ENCODE measurements at places on chromosomes 11 and 22.
A peak's percentile ranks its signal among the peaks of the same experiment; 100 is the strongest.

DNA sequence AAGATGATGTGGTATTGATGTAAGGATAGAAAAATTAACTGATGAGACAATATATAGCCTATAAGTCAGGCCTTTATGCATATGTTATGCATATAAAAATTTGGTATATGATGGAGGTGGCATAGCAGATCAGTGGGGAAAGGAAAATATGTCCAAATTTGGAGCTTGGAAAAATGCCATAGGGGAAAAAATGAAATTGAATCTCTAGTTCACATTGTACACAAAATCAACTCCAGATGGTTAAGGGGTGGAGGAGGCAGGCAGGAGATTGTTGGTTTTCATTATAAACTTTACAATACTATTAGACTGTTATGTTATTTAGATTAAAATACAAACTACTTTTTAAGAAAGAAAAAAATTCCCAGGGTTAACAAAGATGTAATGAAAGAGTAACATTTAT, 15.1 kb upstream of the CD3E start:
- DNase-seq: peak; percentile 9

DNA sequence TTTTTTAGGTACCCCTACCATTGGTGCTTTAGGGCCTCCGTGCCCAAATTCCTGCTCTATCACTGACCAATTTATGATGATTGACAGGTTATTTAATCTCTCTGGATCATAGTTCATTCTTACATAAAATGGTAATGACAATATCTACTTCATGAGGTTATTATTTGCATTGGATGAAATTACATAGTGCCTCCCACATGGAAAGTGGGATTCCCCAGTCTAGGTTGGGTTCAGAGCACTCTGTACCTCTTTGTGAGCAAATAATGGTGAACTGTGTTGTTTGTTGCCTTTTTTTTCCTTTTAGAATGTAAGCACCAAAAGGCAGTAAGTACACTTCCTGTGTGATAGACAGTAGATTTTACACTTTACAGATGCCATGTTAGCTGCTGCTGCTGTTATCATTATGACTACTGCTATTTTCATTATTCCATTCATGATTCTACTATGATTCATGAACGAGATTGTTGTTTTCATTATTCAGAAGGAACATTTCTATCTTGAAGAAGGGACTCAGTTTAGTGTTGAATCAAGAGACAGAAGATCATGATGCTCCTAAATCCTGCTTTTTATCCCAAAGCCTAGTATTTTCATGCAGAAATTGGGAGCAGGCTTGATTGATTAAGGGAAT, 100.8 kb downstream of the ALX4 start:
- DNase-seq: no peak

DNA sequence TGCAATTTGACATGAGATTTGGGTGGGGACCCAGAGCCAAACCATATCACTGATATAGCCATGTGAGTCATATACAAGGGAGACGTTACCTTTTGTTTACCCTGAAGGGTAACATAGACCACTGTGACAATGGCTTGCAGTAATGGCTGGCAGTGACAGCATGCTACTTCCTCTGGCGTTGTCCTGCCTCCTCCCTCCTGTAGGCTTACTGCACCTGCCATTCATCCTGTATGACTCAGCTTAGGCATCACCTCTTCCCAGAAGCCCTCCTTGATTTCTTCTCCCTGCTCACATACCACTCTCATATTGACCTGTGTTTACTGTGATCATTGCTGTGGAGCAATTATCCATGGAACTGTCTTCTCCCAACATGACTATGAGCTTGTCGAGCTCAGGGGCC, 12.0 kb upstream of the PVALB start:
- DNase-seq: no peak

DNA sequence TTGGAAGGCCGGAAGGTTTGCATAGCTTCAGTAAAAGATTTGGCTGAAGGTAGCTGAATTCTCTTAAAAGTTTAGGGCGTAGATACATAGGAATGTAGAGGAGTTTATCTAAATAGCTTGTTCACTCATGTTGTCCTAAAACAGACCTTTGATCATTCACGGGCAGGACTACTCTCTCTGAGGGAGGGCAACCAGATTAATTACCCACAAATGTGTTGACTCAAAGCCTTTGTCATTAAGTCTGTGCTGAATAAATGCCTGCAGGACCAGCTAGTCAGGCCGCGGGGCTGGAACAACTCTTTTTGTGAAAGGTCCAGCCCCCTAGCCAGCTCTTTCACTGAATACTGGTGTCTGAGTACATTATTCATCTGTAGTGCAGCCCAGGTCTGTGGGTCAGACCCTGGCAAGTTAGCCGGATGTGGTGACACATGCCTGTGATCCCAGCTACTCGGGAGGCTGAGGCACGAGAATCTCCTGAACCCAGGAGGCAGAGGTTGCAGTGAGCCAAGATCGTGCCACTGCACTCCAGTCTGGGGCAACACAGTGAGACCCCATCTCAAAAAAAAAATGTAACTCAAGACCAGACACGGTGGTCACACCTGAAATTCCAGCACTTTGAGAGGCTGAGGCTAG, 2.8 kb upstream of the FADD start:
- no peak for DNase-seq

- DNase-seq: no peak
Observed at GRCh38 chr11:60878245-60879101, 11.1 kb downstream of the ZP1 start.

- DNase-seq: no peak
Observed at GRCh38 chr11:44529895-44530412, 35.5 kb upstream of the CD82 start.

DNA sequence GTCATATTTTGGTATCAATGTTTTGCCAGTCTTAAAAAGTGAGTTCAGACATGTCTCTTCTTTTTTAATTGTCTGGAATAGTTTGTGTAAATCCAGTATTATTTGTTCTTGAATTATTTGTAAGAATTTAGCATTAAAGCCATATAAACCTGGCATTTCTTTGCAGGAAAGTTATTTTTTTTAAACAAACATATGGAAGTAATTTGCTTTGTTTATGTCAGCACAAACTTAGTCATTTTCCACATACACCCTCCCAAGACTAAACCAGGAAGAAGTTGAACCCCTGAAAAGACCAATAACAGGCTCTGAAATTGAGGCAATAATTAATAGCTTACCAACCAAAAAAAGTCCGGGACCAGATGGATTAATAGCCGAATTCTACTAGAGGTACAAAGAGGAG, 9.1 kb upstream of the CCDC81 start:
- DNase-seq: peak; percentile 24

DNA sequence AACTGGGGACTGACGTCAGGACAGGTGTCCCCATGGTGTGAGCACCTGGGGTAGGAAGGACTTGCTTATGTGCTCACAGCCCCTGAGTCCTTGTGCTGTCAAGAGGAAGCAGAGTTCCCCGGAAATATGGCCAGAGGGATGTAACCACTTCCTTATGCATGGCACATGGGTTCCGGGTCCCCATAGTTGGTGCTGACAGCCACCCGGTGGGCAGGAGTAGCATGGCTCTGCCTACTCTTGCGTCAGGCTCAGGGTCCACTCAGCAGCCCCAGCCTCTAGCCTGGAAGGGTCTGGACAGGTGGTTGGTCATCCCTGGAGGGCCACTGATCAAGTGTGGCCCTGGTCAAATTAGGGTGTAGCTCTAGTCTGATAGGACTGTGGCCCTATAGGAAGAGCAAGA, 42.8 kb upstream of the CCND1 start:
- DNase-seq: no peak

DNA sequence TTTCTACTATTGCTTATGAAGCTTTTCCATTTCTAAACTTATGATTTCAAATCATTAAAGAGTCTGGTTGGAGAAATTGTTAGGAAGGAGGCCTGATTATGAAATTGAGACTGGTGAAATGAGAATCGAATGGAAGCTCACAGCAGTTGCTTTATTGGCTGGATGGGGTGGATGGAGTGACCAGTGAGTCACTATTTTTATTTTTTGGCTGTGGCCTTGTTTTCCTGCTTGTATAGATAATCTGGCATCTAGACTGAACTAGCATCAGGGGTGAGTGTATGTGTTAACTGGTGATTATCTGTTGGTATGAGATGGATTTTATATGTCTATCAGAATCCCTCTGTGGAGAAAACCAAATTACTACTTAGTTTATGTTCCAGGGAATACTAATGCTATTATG, 36.2 kb downstream of the UVRAG start:
- DNase-seq: no peak

GRCh38 chr11:32121012-32121411, 30.1 kb downstream of the RCN1 start:
- no peak for DNase-seq

GRCh38 chr11:120271672-120272071, 31.7 kb downstream of the POU2F3 start:
- no peak for DNase-seq

GRCh38 chr11:126104420-126104819, 41.8 kb upstream of the CDON start:
- DNase-seq: no peak

GRCh38 chr11:31799435-31800397, 11.4 kb downstream of the PAX6 start:
- no peak for DNase-seq

DNA sequence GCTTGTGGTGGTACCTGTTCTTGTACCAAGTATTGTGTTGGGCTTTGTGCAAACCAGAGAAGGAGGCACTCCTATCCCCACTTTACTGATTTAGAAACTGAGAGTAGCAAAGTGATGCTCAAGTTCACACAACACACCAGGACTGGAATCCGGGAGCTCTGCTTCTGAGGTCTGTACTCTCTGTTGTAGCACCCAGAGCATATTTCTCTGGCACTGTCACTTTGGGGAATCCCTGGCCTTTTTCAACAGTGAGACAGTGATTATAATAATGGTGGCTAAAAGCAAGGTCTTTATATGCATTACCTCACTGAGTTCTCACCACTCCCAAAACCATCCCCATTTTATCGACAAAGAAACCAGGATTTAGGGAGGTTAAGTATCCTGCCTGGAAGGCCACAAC, 362.4 kb downstream of the TENM4 start:
- no peak for DNase-seq

DNA sequence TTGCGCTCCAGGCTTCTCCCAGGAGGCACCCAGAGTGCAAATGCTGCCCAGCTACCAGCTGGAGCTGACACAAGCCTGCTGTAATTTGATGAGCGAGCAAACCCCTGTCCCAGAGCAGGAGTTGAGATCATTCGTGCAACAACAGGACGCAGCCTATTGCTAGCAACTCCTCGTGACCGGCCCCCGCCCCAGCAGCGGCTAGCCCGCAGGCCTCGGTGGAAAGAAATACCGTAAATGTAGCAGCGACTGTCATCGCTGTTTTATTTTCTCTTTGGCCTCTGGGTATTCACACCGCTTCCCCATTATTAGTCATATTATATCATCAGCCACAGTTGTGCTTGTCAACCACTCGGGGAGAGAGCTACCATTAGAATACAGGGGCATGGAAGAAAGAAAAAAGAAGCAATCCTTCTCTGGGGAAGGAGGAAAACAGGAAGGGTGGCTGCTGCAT, 59.2 kb upstream of the ATXN10 start:
- peak; percentile 25 for DNase-seq

DNA sequence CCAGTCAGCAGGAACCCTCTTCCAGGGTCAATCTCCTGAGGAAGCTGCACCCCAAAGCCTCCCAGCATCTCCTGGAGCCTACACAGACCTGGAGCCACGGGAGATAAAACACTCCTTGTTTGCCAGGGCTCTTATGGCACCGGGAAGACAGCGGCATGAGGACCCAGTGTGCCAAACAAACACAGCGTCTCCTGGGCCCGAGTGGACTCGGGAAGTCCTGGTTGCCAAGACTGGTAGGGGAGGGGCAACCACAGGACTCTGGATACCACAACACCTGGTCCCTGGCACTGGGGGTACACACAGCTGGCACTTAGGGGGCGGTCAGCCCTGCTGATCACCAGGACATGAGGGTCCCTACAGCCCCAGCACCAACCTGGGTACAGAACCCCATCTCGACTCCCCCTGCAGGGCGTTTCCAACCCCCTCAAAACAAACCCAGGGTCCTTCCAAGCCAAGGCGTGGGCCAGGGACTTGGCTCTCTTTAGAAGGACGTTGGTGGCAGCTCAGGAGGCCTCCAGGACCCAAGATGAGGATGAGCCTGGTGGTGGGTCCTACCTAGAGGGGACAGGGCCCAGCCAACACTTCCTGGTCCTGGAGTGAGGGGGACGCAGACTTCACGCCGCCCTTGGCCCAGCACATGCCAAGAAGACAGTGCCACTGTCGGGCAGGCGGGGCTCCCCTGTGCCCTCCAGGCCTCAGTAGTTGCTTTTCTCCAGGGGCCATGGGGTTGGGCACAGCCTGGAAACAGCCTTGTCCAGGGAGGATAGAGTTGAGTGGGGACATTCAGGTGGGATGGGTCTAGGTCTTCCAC, 85.0 kb downstream of the CELSR1 start:
- no peak for DNase-seq

DNA sequence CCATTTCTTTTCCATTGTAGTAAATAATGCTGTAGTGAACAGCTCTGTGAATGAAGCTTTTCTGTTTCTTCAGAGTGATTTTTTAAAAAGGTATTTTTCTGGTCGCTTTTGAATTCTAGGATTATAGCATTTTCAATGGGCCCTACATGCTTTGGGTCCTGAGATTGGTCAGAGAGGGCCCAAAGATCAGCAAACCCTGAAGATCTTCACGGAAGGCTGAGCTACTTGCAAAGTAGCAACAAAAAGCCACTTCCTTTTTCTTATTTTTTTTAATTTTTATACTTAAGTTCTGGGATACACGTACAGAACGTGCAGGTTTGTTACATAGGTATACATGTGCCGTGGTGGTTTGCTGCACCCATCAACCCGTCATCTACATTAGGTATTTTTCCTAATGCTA, 200.5 kb downstream of the FAT3 start:
- no peak for DNase-seq

GRCh38 chr11:8233691-8234424, 29.8 kb downstream of the LMO1 start:
- peak; percentile 7 for DNase-seq

DNA sequence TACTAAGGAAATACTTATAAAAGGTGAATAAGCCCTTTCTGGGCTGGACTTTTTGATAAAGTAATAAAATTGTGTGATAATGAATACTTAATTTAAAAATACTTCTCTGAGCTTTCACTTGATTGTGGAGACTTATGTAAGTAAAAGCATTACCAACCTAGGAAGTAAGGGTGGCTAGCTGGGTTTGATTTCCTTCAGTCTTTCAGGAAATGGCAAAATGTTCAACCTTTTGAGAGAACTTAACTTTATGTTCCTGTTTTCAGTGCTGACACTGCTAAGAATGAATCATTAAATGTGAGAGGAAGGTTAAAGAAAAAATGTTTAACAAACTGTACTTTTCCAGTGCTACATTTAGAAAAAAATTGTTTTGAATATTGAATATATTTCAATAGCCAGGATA, 900.3 kb downstream of the METTL15 start:
- DNase-seq: no peak
